CD4-positive, alpha-beta T cell (primary cell): ENCODE measurements at places on chromosomes 16 and 17. TPM values are rescaled to one million over a fixed set of nuclear protein-coding genes. Genes with fewer than 3 reads are reported as not detected.
A peak's percentile ranks its signal among the peaks of the same experiment; 100 is the strongest.

GRCh38 chr17:38751808-38752307 lies 683 bp upstream of the PSMB3 start:
- H3K4me3 ChIP-seq, result peak overlapping the region; percentile 90
- H3K36me3 ChIP-seq, result peaks cover 24% of the 10 kb centered on the region
- H3K27ac ChIP-seq, result peak overlapping the region; percentile 93

- H3K4me3 ChIP-seq, result no peak overlapping the region
- H3K36me3 ChIP-seq, result peaks cover 36% of the 10 kb centered on the region
- no peak for DNase-seq
- H3K27ac ChIP-seq, result no peak overlapping the region
Measured at GRCh38 chr16:4338125-4338582, 13.0 kb downstream of the PAM16 start.

GRCh38 chr16:89909777-89910716 lies 8.6 kb upstream of the MC1R start:
- H3K4me3 ChIP-seq, result no peak overlapping the region
- peaks cover 11% of the 10 kb centered on the region for H3K4me1 ChIP-seq
- H3K36me3 ChIP-seq, result peaks cover 43% of the 10 kb centered on the region

GRCh38 chr17:1435326-1435725 lies 20.7 kb downstream of the CRK start:
- no peaks in the 10 kb centered on the region for H3K4me1 ChIP-seq
- no peaks in the 10 kb centered on the region for H3K27me3 ChIP-seq
- no peak overlapping the region for H3K27ac ChIP-seq
- peaks cover 45% of the 10 kb centered on the region for H3K36me3 ChIP-seq
- no peak for DNase-seq
- H3K4me3 ChIP-seq, result no peak overlapping the region

DNA sequence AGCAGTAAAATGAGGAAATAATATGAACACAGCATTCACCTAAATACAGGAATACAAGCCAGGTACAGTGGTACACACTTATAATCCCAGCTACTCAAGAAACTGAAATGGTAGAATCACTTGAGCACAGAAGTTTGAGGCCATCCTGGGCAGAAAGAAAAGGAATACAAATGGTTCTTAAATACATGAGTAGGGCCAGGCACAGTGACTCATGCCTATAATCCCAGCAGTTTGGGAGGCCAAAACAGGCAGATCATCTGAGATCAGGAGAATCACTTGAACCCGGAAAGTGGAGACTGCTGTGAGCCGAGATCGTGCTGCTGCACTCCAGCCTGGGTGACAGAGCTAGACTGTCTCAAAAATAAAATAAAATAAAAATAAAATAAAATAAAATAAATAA lies 23.0 kb upstream of the SMG8 start:
- no peak overlapping the region for H3K4me3 ChIP-seq
- H3K4me1 ChIP-seq, result no peaks in the 10 kb centered on the region
- DNase-seq, result no peak
- no peaks in the 10 kb centered on the region for H3K27me3 ChIP-seq
- no peak overlapping the region for H3K27ac ChIP-seq

GRCh38 chr17:48177816-48178215 lies 70.2 kb downstream of the SNX11 start:
- no peaks in the 10 kb centered on the region for H3K27me3 ChIP-seq
- no peaks in the 10 kb centered on the region for H3K4me1 ChIP-seq
- no peak overlapping the region for H3K27ac ChIP-seq
- no peak overlapping the region for H3K4me3 ChIP-seq

GRCh38 chr17:9232155-9232475 lies 210.8 kb downstream of the NTN1 start:
- H3K27ac ChIP-seq, result no peak overlapping the region
- H3K4me1 ChIP-seq, result no peaks in the 10 kb centered on the region
- H3K27me3 ChIP-seq, result peaks cover 5% of the 10 kb centered on the region
- no peak overlapping the region for H3K4me3 ChIP-seq

GRCh38 chr16:74608381-74608780 lies 1.5 kb upstream of the GLG1 start:
- H3K4me3 ChIP-seq, result no peak overlapping the region
- no peak for DNase-seq
- H3K27me3 ChIP-seq, result no peaks in the 10 kb centered on the region
- H3K4me1 ChIP-seq, result peaks cover 49% of the 10 kb centered on the region

- no peaks in the 10 kb centered on the region for H3K27me3 ChIP-seq
- H3K4me1 ChIP-seq, result no peaks in the 10 kb centered on the region
- no peak for DNase-seq
Measured at GRCh38 chr17:67765623-67766022, 47.9 kb downstream of the NOL11 start.

DNA sequence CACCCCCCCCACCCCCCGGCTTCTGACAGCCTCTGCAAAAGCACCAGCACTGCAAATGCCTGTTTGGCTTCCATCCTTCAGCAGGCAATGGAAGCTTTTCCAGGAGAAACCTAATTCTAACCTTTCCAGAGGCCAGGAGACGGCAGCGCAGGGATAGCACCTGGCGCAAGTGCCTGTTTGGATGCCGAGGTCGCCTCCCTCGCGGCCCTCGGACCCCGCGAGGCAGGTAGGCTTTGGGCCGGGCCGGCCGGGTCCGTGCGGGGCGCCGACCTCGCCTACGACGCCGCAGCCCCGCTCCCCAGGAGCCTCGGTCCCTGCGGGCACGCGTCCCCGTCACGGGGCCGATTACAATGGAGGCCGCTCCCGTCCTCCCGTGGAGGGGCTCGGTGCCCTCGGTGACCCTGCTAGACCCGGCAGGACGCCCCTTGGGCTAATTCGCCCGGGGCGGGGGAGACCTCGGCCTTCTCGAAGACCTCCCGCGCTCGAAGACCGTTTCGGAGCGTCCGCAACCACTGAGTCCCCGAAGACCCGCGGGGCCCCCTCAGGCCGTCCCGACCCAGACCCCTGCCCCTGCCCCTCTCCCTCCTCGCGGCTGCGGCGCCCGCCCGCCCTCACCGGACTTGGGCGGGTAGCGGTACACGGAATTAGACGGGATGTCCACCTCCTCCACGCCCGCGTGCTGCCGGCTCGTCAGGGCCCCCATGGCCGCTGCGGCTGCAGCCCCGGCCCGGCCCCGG lies 587 bp downstream of the RNF157 start:
- H3K36me3 ChIP-seq, result no peaks in the 10 kb centered on the region
- H3K4me3 ChIP-seq, result peak overlapping the region; percentile 61
- DNase-seq, result no peak
- H3K4me1 ChIP-seq, result peaks cover 57% of the 10 kb centered on the region

DNA sequence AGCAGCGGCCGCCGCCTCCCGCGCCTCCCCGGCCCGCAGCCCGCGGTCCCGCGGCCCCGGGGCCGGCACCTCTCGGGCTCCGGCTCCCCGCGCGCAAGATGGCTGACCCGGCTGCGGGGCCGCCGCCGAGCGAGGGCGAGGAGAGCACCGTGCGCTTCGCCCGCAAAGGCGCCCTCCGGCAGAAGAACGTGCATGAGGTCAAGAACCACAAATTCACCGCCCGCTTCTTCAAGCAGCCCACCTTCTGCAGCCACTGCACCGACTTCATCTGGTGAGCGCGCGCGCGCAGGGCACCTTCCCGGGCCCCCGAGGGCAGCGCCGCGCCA lies 258 bp downstream of the PRKCB start:
- DNase-seq, result no peak
- no peaks in the 10 kb centered on the region for H3K27me3 ChIP-seq
- no peak overlapping the region for H3K27ac ChIP-seq

- H3K4me3 ChIP-seq, result no peak overlapping the region
- H3K27me3 ChIP-seq, result no peaks in the 10 kb centered on the region
- no peak for DNase-seq
- H3K36me3 ChIP-seq, result peaks cover 2% of the 10 kb centered on the region
- H3K4me1 ChIP-seq, result peaks cover 42% of the 10 kb centered on the region
Measured at GRCh38 chr17:59346341-59346740, 14.9 kb downstream of the YPEL2 start.

DNA sequence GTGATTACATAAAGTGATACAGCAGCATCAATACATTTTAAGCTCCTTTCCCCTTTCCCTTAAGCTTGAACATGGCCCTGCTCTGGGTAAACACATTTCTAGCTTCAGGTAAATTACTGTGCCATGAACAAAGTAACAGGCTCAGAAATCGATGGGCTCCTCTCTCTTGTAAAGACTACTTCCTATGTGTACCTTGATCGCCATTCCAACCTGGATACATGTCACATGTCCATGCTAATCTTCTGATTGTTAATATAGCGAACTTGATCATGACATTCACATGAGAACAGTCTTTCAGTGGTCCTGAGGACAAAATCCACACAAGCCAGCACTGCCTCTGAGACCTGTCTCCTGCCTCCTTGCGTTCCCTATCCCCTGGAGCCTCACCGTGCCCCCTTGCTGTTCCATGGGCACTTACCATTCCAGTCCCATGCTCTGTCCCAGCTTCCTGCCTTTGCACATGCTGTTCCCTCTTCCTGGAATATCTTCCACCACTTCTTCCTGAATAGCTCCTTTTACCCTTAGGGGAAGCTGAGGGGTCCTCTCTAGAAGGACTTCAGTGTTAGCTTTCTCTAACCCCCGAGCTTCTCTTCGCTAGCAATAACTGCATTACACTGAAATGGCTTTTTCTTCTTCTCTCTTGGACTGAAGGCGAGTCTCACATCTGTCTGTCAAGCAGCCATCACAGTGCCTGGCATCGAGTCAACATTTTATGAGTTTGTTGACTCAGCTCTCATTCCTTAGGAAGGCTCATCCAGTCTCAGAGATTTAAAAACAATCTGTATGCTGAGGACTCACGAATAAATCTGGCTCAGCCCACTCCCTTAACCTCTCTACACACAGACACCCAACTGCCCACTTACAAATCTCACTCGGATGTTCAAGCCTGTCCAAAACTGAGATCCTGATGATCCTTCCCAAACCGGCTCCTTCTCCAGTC lies 93.3 kb downstream of the ASIC2 start:
- no peaks in the 10 kb centered on the region for H3K36me3 ChIP-seq
- no peaks in the 10 kb centered on the region for H3K4me1 ChIP-seq
- H3K4me3 ChIP-seq, result no peak overlapping the region
- no peaks in the 10 kb centered on the region for H3K27me3 ChIP-seq

GRCh38 chr17:75352079-75352569 lies 53.4 kb downstream of the GRB2 start:
- no peak overlapping the region for H3K4me3 ChIP-seq
- H3K27me3 ChIP-seq, result no peaks in the 10 kb centered on the region
- peaks cover 55% of the 10 kb centered on the region for H3K4me1 ChIP-seq
- H3K27ac ChIP-seq, result no peak overlapping the region
- peaks cover 7% of the 10 kb centered on the region for H3K36me3 ChIP-seq

DNA sequence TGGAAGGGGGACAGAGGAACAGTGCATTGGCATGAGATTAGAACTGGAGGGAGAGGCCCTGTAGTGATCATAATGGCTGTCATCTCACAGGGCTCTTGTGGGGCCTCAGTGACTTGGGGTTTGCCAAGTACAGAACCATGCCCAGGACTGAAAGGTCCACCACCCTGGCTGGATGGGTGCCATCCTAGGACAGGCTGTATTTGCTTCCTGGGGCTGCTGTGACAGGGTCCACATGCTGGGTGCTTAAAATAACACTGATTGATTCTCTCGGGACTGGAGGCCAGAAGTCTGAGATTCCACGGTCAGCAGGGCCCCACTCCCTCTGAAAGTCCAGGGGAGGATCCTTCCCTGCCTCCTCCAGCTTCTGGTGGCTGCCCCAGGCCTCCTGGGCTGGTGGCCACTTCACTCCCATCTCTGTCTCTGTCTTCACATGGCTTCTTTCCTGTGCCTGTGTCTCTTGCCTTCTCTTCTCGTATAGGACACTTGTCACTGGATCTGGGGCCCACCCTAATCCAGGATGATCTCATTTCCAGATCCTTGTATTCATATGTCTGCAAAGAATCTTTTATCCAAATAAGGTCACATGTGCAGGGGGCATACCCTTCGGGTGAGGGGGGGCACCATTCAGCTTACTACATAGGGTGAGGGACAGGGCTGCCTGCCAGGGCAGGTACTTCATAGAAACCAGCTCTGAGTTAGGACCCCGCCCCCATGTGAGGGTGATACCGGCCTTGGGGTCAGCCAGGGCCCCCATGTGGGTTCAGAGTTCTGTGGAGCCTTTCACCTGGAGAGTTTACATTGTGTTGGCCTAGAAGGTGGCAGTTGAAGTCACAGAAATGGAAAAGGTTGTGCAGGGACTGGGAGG lies 52.6 kb downstream of the USP22 start:
- no peak overlapping the region for H3K4me3 ChIP-seq
- no peaks in the 10 kb centered on the region for H3K36me3 ChIP-seq
- peaks cover 6% of the 10 kb centered on the region for H3K4me1 ChIP-seq
- H3K27me3 ChIP-seq, result no peaks in the 10 kb centered on the region
- no peak for DNase-seq
- no peak overlapping the region for H3K27ac ChIP-seq

DNA sequence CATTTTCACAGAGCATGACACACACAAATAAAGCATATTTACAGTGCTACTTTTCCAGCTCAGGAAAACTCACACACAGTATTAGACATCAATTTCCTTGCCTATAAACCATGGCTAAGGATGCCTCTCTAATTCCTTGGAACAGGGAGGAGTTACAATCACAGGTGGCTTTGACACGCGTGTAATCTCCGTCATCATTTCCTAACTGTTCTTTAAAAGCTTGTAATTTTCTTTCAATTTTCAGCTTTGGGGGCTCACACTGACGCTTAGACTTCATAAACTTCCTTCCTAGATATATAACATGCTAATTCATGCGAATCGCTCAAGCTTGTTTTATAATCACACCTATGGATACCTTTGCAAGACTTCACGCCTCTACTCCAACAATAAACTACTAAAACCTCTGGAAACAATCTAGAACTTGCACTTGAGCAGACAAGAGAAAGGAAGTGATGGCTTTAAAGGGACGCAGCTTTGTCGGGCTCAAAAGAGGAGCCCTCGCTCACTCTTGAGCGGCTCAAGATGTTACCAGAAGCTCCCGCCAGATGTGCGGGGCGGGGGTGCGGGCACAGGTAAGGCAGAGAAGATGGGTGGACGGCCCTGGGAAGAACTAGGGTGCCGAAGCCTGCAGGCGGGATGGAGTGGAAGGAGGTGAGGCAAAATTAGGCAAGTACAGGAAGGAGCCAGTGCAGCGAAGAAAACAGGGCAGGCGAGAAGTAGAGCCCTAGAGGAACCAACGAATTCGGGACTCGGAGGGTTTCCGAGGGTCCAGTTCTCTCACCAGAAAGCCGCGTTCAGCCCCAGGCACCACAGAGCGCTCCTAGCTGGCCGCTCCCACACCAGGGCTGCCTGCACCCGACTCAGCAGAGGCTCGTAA lies 631 bp downstream of the RETREG3 start:
- DNase-seq, result peak; percentile 39
- H3K27me3 ChIP-seq, result no peaks in the 10 kb centered on the region
- H3K4me3 ChIP-seq, result peak overlapping the region; percentile 100
- peaks cover 25% of the 10 kb centered on the region for H3K36me3 ChIP-seq
- peak overlapping the region; percentile 96 for H3K27ac ChIP-seq

The PRSS22 gene
- total RNA-seq, result 0.93 TPM

The PRR29 gene
- total RNA-seq, result 0.56 TPM
